ENCODE measurements at places on chromosomes 16 and 17. TPM values are rescaled to one million over a fixed set of nuclear protein-coding genes. Genes with fewer than 3 reads are reported as not detected.

CRHR1 gene
- total RNA-seq, result 0.35 TPM

DNA sequence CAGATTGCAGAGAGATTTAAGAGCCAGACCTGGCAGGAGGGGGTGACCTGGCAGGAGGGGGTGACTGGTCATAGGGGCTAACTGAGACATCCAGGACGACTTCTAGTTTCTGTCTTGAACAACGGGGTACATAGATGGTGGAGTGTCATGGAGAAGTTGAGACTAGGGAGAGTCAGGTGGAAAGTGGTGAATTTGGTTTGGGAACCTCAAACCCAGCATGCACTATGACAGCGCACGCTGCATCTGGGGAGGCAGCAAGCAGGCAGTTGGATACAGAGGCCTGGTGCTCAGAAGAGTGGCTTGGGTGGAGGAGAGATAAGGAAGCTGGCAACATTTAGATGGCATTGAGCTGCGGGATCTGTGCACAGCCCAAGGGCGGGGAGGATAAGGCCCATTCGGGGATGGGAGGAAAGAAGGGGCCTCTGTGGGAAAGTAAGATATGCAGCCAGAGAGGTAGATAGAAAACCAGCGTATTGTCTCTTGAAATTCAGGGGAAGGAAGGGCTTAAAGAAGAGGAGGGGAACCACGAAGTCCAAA is 4.5 kb downstream of the RIPOR1 start:
- H3K27ac ChIP-seq, result no peak overlapping the region
- H3K4me3 ChIP-seq, result no peak overlapping the region
- H3K27me3 ChIP-seq, result no peaks in the 10 kb centered on the region
- peaks cover 25% of the 10 kb centered on the region for H3K4me1 ChIP-seq

DLX4 gene
- total RNA-seq, result not detected

- ATAC-seq, result no peak
- no peaks in the 10 kb centered on the region for H3K4me1 ChIP-seq
- no peaks in the 10 kb centered on the region for H3K27me3 ChIP-seq
- H3K36me3 ChIP-seq, result no peaks in the 10 kb centered on the region
- no peak overlapping the region for H3K4me3 ChIP-seq
Observed at GRCh38 chr17:62098623-62099231, 33.6 kb upstream of the MED13 start.

GRCh38 chr17:19291646-19292376 is 54.6 kb downstream of the EPN2 start:
- peaks cover 9% of the 10 kb centered on the region for H3K36me3 ChIP-seq
- no peaks in the 10 kb centered on the region for H3K27me3 ChIP-seq
- no peak overlapping the region for H3K27ac ChIP-seq
- no peak overlapping the region for H3K4me3 ChIP-seq

CHST5 gene
- not detected for total RNA-seq

Measured in gastroesophageal sphincter (tissue), 4 donors.